ENCODE measurements at places on chromosomes 16 and 17.

- DNase-seq, result no peak
These were observed 15.4 kb upstream of the WDR45B start for GRCh38 chr17:82663381-82664275.

- no peak for DNase-seq
These were observed 77.9 kb upstream of the TANC2 start for GRCh38 chr17:62888148-62888547.

DNA sequence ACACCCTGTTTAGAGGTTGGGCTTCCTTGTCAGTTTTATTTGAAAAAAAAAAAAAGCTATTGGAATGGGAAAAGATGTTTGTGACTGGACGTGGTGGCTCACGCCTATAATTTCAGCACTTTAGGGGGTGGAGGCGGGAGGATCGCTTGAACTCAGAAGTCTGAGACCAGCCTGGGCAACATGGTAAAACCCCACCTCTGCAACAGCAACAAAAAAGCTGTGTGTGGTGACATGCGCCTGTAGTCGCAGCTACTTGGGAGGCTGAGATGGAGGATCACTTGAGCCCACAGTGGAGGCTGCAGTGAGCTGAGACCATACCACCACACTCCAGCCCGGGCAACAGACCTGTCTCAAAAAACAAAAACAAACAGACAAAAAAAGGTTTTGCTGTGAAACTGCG lies 66.1 kb upstream of the SIAH1 start:
- no peak for DNase-seq

GRCh38 chr16:79053577-79053976 lies 547.0 kb downstream of the MAF start:
- DNase-seq, result no peak

DNA sequence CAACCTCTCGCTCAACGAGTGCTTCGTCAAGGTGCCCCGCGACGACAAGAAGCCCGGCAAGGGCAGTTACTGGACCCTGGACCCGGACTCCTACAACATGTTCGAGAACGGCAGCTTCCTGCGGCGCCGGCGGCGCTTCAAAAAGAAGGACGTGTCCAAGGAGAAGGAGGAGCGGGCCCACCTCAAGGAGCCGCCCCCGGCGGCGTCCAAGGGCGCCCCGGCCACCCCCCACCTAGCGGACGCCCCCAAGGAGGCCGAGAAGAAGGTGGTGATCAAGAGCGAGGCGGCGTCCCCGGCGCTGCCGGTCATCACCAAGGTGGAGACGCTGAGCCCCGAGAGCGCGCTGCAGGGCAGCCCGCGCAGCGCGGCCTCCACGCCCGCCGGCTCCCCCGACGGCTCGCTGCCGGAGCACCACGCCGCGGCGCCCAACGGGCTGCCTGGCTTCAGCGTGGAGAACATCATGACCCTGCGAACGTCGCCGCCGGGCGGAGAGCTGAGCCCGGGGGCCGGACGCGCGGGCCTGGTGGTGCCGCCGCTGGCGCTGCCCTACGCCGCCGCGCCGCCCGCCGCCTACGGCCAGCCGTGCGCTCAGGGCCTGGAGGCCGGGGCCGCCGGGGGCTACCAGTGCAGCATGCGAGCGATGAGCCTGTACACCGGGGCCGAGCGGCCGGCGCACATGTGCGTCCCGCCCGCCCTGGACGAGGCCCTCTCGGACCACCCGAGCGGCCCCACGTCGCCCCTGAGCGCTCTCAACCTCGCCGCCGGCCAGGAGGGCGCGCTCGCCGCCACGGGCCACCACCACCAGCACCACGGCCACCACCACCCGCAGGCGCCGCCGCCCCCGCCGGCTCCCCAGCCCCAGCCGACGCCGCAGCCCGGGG lies 1.3 kb downstream of the FOXC2 start:
- no peak for DNase-seq

- DNase-seq, result no peak
These were observed 9.8 kb downstream of the SLC35B1 start for GRCh38 chr17:49698005-49698404.

- no peak for DNase-seq
These were observed 332.8 kb downstream of the C16orf95 start for GRCh38 chr16:86984343-86984742.
